ENCODE measurements at places on chromosomes 2 and 18. TPM values are rescaled to one million over a fixed set of nuclear protein-coding genes. Genes with fewer than 3 reads are reported as not detected.
A peak's percentile ranks its signal among the peaks of the same experiment; 100 is the strongest.

GRCh38 chr2:55063713-55064323 lies 13.6 kb upstream of the RTN4 start:
- H3K4me3 ChIP-seq, result no peak overlapping the region
- no peak for DNase-seq
- no peaks in the 10 kb centered on the region for H3K27me3 ChIP-seq
- H3K36me3 ChIP-seq, result no peaks in the 10 kb centered on the region
- H3K4me1 ChIP-seq, result no peaks in the 10 kb centered on the region

DNA sequence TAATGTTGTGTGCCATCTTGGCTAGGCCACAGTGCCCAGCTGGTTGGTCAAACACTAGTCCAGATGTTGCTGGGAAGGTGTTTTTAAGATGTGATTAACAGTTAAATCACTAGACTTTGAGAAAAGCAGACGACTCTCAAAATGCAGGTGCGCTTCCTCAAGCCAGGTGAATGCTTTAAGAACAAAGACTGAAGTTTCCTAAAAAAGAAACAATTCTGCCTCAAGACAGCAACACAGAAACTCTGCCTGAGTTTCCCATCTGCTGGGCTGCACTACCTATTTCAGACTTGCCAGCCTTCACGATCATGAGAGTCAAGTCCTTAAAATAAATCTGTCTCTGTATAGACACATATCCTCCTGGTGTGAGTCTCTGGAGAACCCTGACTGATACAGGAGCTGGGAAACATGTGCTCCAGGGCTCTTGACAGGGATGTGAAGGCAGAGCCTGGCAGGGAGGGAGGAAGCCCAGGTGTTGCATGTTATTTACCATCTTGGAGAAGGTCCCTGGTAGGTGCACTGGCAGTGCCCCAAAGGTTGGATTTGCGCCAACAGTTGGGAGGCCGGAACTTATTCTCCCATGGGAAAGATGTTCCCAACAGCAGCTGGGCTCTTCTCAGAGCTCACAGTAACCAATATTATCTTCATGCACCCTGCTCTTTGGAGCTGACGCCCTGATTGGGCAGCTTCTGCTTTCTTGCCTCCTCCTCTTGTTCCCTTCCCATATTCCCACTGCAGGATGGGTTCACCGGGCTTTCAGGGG lies 43.9 kb downstream of the ST6GAL2 start:
- H3K27me3 ChIP-seq, result no peaks in the 10 kb centered on the region
- H3K4me3 ChIP-seq, result no peak overlapping the region
- DNase-seq, result peak; percentile 72
- H3K27ac ChIP-seq, result no peak overlapping the region

DNA sequence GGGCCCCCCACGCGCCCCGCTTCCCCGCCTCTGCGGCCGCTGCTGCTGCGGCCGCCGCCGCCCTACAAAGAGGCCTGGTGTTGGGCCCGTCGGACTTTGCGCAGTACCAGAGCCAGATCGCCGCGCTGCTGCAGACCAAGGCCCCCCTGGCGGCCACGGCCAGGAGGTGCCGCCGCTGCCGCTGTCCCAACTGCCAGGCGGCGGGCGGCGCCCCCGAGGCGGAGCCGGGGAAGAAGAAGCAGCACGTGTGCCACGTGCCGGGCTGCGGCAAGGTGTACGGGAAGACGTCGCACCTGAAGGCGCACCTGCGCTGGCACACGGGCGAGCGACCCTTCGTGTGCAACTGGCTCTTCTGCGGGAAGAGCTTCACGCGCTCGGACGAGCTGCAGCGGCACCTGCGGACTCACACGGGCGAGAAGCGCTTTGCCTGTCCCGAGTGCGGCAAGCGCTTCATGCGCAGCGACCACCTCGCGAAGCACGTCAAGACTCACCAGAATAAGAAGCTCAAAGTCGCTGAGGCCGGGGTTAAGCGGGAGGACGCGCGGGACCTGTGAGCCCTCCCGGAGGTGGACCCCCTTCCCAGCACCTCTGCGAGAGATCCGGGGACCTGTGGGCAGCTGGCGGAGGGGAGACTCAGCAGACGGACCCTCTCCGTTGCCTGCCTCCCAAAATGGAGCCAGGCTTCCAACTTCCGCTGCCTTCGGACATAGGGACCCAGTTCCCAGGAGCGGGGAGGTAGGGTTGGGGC lies 1.9 kb downstream of the SP5 start:
- peaks cover 55% of the 10 kb centered on the region for H3K27me3 ChIP-seq
- peak overlapping the region; percentile 50 for H3K4me3 ChIP-seq
- H3K27ac ChIP-seq, result no peak overlapping the region
- no peaks in the 10 kb centered on the region for H3K36me3 ChIP-seq
- H3K4me1 ChIP-seq, result peaks cover 36% of the 10 kb centered on the region

DNA sequence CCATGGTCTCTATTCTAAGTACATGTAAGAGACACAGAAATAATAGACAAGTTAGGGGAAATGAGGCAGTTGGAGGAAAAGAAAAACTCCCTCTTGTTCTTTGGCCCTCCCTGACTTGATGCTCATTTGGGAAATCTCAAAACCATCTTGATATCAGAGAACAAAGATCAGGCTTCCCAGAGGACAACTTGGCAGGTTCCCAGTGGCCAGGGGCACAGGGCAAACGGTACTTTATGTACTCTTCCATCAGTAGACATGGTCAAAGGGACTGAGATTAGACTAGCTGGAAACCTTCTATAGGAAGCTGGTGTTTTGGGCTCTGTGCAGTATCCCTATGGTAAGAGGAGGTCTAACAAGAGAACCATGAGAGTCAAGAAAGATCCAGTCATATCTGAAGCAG lies 56.6 kb downstream of the NCKAP5 start:
- peak; percentile 72 for DNase-seq
- H3K4me3 ChIP-seq, result no peak overlapping the region
- H3K36me3 ChIP-seq, result no peaks in the 10 kb centered on the region
- H3K27ac ChIP-seq, result no peak overlapping the region
- no peaks in the 10 kb centered on the region for H3K4me1 ChIP-seq

DNA sequence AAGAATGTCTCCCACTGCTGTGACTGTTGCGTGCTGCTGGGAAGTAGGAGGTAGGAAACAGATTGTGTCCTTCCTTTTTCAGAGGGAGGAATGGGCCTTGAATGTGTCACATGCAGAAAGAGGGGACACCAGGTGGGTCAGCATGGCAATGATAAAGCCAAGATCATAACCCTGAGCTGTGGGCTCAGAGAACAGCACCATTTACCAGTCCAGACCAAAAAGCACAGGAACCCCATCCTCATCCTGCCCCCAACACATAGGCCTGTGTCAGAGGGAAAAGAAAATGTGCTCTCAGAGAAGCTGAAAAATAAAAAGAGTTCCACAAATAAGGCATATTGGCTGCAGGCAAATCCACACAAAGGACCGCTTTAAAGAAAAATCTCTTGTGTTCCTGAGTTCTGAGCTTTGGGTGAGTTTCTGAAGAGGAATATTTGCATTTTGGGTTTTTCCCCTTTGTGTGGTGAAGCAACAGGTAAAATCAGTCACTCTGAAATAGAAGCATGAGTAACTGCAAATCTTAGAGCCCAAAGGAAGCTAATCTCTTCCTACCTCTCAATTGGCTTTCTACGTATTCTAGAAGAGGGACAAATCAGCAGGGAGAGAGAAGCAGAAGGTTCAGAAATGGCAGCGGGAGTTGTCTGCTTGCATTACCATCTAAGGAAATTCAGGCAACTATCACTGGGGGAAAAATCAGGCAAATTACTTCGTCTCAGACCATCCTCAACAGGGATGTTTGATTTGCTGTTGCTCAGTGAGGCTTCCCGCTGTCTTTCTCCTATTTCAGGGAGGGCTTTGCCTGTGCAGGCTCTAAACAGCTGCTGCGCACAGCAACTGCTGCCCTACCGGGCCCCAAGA lies 106.8 kb downstream of the BCL11A start:
- no peaks in the 10 kb centered on the region for H3K36me3 ChIP-seq
- no peak overlapping the region for H3K4me3 ChIP-seq
- H3K27me3 ChIP-seq, result no peaks in the 10 kb centered on the region

DNA sequence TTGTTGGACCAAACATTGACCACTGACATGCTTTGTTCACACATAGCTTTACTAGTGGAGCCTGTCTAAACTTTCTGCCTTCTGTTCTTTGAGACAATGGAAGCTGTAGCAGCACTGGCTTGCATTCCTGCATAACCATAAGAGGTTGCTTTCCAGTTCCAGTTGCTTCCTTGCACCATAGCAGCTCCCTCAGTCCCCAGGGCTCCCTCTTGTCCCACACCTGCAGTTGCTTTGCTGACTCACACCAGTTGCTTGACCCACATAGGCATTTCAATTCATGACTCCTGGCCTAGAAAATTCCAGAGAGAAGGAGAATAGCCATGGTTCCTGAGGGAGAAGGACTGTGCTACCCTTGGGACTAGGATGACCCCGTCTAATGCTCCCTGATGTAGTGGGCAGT lies 20.9 kb downstream of the SGPP2 start:
- H3K4me3 ChIP-seq, result no peak overlapping the region
- H3K27ac ChIP-seq, result no peak overlapping the region
- H3K36me3 ChIP-seq, result no peaks in the 10 kb centered on the region
- no peak for DNase-seq
- no peaks in the 10 kb centered on the region for H3K27me3 ChIP-seq

DNA sequence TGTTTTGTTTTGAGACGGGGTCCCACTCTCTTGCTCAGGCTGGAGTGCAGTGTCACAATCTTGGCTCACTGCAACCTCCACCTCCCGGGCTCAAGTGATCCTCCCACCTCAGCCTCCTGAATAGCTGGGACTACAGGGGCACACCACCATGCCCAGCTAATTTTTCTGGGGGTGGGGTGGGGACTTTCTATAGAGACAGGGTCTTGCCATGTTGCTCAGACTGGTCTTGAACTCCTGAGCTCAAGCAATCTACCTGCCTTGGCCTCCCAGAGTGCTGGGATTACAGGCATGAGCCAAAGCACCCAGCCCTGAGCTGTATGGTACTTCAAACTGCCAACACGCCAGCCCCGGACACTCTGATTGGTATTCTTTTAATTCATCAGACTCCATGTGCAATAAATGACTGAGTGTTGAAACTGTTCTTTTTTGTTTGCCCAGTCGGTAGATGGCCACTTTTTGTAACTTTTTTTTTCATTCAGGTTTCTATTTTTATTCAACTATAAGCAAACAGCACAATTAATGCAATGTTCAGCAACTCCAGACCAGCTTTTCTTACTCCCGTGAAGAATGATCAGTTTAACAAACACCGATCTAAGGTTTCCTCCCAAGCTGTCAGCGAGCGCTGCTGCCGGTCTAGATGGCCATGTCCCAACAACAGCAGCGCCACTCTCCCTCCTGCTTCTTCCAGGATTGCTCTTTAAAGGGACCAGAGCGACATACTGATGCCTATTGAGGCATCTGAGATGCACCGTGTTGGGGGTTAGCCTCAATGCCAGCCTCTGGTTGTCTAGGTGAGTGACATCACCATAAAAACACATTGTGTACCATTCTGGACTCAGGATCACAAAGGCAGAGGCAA lies 12.5 kb upstream of the TGOLN2 start:
- no peaks in the 10 kb centered on the region for H3K4me1 ChIP-seq
- no peak for DNase-seq
- H3K36me3 ChIP-seq, result peaks cover 29% of the 10 kb centered on the region
- H3K4me3 ChIP-seq, result no peak overlapping the region
- H3K27me3 ChIP-seq, result no peaks in the 10 kb centered on the region
- H3K27ac ChIP-seq, result no peak overlapping the region

GRCh38 chr18:40630496-40630895 lies 1324.5 kb upstream of the PIK3C3 start:
- H3K27me3 ChIP-seq, result no peaks in the 10 kb centered on the region
- H3K27ac ChIP-seq, result no peak overlapping the region
- no peaks in the 10 kb centered on the region for H3K36me3 ChIP-seq
- no peak for DNase-seq
- no peak overlapping the region for H3K4me3 ChIP-seq

DNA sequence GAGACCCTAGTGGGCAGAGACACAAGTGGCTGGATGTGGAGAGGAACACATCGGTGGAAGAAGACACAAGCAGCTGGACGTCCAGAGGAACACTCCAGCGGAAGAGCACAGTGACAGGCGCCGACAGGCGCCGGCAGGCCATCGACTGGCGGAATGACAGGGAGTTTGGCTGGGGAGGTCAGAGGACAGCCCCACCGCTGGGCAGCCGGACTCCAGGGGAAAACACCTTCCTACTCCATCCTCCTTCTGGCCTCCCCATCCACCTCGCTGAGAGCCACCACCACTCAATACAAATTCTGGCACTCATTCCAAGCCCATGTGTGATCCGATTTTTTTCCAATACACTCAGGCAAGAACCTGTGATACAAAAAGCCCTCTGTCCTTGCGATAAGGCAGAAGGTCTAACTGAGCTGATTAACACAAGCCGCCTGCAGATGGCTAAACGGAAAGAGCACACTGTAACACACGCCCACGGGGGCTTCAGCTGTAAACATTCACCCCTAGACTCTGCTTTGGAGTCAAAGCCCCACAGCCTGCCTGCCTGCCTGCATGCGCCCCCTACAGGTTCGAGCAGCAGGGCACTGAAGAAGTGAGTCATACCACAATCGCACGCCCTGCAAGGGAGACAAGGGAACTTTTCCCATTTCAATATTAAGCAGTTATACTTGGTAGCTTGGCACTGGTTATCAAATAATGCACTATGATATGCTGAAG lies 50.2 kb upstream of the LRP1B start:
- H3K36me3 ChIP-seq, result no peaks in the 10 kb centered on the region
- H3K27me3 ChIP-seq, result no peaks in the 10 kb centered on the region
- DNase-seq, result no peak
- H3K27ac ChIP-seq, result no peak overlapping the region
- no peak overlapping the region for H3K4me3 ChIP-seq
- no peaks in the 10 kb centered on the region for H3K4me1 ChIP-seq

- no peak for DNase-seq
- no peaks in the 10 kb centered on the region for H3K27me3 ChIP-seq
- H3K36me3 ChIP-seq, result no peaks in the 10 kb centered on the region
- no peak overlapping the region for H3K4me3 ChIP-seq
- H3K4me1 ChIP-seq, result no peaks in the 10 kb centered on the region
Observed at GRCh38 chr2:210577263-210578071, 21.1 kb downstream of the CPS1 start.

- no peak overlapping the region for H3K4me3 ChIP-seq
- H3K36me3 ChIP-seq, result no peaks in the 10 kb centered on the region
- H3K27me3 ChIP-seq, result no peaks in the 10 kb centered on the region
Observed at GRCh38 chr2:217166241-217166850, 306.5 kb upstream of the TNP1 start.

DNA sequence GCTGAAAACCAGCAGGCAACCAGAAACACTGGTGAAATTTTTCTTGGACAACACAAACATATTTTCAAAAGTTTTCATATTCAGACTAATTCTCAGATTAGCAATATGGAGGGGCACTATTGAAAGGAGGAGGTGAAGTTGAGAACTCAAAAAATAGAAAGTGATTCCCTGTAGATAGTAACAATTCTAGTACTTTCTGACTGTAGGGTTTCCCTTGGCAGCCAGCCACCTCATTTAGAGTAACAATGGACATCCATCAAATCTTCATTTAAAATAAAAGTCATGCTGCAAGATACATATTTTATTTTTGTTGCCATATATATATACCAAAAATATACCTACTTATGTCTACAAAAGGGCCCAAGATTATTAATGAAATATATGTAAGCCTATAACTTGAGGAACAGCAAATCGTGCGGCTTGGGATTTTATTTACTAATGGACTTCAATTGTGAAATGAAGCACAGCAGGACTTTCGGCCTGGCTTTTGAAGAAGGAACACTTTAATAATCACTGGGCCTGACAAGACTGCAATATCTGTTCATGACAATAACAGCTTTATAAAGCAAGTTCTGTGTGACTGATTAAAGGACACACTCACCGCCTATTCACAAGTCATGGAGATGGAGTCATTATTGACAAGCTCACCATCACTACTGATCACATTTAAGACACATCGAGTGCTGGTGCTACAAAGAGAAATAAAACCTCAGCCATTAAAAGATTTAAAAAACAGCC lies 6.8 kb upstream of the NR4A2 start:
- no peak overlapping the region for H3K4me3 ChIP-seq
- DNase-seq, result no peak
- H3K36me3 ChIP-seq, result no peaks in the 10 kb centered on the region
- H3K4me1 ChIP-seq, result peaks cover 11% of the 10 kb centered on the region

The AQP4 gene
- 0.40 TPM for total RNA-seq

The BBS5 gene
- 8.4 TPM for total RNA-seq

The FHL2 gene
- total RNA-seq, result 81.8 TPM

The ZEB2 gene
- total RNA-seq, result 68.3 TPM

The GAL3ST2 gene
- total RNA-seq, result not detected
